ENCODE measurements at places on chromosomes 13 and 19.

- no peak for DNase-seq
Observed at GRCh38 chr19:35293363-35293739, 1.4 kb downstream of the MAG start.

DNA sequence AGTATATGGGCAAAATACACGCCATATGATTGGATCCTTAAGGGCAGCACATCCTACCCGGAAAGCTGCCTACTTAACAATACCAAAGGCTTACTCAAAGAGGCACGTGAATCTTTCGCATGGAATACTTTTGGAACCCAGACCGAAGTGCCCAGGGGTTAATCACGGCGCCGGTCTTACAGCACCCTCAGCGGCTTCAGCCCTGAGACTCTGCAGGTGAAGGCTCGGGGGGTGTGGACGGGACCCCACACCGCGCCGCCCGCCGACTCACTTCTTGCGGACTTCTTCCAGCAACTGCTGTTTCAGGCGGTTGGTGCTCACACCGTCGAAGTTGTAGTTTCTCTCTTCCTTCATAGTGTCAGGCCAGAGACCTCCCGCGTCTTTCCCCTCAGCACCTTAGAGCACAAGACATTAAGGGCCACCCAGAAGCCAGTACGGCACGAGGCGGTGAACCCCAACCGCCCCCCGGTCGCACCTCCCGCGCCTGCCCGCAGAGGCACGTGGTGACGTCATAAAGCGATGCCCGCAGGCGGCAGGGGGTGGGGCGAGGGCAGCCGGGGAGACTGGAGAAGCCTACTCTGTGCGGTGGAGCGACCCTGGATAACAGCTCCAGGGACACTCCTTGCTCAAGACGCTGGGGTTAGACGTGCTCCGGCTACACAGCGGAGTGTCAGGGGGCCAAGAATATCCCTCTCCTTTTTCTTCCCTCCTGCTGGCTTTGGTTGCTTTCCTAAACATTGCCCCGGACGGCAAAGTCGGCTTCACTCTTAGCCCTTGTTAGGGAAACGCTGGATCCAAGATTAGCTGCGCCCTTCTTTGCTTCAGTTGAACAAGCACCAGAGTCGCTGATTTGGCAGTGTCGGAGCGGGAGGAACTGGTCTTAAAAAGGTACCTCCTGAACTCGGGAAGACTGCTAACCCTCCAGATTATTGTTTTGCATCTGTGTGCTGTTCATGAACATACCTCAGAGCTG lies at the start of gene CCDC169:
Gene CCDC169, minus strand, starts transcription at position 449 of the 973 bp plus-strand sequence. Its CDS starts 95 bp downstream, at position 354.
- DNase-seq: peak; percentile 32

GRCh38 chr19:13100031-13100588 lies 2.5 kb downstream of the LYL1 start:
- DNase-seq: no peak

- no peak for DNase-seq
Observed at GRCh38 chr13:94967183-94968039, 255.1 kb upstream of the SOX21 start.

DNA sequence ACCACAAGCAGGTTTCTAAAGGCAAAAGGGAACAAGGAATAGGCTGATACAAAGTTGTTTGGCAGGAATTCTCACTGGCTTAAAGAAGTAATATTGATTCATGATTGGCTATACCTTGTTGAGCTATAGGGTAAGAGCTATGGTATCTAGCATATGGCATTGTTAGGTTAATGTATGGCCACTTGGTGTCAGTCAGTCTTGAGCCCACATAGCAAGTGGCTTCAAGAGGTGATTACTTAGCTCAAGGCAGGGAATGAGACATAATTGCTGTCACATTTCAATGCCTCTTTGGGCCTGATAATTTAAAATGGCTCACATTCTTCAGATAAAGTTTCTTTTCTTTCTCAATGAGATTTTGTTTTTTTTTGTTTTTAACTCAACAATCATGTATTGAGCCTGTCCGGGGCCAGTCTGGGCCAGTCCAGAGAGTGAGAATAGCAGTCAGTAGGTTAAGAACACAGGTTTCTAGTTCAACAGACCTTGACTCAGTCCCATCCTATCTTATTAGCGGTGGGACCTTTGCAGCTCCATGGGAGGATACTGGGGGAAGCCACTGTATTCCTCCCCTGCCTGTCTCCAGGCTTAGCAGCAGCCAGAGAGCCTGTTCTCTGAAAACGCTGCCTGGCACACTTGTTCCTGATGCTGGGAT lies 45.8 kb upstream of the RCBTB2 start:
- DNase-seq: no peak

DNA sequence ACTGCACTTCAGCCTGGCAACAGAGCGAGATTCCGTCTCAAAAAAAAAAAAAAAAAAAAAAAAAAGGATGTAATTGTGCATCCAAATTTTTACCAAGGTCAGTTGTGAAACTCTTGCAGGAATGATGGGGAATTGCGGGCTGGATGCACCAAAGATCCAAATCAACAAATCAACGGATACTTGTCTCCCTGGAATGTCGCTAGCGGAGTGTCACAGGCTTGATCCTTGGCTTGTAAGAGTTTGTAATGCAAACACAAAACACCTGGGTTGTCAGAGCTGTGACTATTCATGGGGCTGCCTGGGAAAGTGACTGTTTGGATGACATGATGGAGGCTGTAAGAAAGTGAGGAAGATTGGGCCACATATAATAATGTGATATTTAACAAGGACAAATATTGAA lies 4.2 kb downstream of the KANK3 start:
- no peak for DNase-seq

DNA sequence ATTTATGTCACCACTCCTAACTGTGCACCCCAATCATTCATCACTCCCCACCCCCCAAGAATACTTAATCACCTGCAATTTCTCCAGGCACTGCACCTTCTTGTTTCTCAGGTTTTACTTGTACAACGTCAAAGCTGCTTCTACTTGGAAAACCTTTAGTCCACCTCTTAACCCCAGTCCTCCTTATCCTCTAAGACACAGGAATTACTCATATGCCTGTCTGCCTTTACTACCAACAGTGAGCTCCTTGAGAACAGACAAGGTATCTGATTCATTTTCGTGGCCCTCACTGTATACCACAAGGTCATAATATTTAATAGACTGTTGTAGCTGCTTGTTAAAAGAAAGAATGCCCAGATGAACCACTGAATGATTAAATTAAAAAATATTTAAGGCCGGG lies 21.0 kb upstream of the NDFIP2 start:
- no peak for DNase-seq

GRCh38 chr13:98672947-98673613 lies 79.4 kb downstream of the SLC15A1 start:
- peak; percentile 40 for DNase-seq

DNA sequence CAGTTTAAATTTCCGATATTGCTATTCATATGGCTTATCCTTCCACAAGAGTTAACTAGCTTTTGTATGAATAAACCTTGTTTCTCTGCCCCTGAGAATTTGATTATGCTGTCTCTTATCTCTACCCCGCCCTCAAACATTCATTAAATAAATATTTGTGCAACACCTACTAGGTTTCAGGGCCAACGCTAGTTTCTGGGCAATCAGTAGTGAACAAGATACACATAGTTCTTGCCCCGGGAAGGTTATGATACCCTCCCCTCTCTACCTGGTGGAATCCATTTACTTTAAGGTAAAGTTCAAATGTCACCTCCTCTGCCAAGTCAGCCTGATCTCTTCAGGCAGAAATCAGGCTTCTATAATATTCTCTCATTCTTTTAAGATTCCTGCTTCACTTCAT lies 16.6 kb upstream of the USP12 start:
- no peak for DNase-seq

DNA sequence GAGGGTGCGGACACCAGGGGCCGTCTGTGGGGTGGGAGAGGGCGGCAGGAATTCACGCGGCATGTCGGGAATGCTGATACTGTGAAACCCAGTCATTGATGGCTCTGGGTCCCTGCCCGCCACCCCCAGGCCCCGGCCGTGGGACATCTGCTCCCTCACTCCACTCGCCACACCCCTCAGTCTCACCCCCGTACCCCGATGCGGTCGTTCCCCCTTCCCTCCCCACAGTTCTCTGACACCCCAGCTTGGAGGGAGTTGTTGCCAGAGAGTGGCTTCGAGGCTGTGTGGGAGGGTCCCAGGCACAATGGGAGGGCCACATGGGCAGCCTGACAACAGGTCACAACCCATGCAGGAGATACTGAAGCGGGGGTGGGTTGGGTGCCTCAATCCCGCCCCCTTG lies 1.8 kb downstream of the MAG start:
- no peak for DNase-seq
